NCI-H1417 (cell line): ENCODE measurements at places on chromosomes 3 and 15.

DNA sequence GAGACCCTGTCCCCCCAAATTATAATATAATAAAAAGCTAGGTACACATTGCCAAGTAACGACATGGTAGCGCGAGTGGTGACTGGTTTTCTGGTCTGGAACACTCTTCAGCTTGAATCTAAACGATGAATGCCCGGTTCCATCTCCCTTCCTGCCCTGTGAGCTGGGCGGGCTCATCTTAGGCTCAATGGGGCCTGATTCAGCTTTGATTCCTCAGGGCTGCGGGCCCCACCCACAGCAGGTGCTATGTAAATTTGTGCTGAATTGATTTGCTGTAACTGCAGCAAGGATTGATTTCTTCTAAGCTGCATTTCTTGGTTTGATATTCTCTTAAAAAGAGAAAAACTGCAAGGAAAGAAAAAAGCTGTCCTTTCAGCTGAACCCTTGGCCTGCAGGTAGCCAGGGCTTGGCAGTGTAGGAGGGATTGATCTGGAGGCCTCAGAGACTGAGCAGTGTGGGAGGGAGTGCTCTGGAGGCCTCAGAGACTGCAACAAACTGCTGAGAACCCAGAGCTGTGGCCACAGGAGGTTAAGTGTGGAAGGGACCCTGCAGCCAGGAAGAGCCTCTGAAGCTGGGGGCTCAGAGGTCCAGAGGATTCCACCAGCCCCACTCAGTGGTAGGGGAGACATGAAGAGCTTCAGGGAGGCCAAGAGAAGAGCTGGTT lies 231.6 kb downstream of the XXYLT1 start:
- DNase-seq: peak; percentile 19

GRCh38 chr15:51917493-51917892 lies 54.1 kb downstream of the LEO1 start:
- peak; percentile 5 for DNase-seq

GRCh38 chr3:17656264-17656663 lies 86.2 kb downstream of the TBC1D5 start:
- DNase-seq: no peak

DNA sequence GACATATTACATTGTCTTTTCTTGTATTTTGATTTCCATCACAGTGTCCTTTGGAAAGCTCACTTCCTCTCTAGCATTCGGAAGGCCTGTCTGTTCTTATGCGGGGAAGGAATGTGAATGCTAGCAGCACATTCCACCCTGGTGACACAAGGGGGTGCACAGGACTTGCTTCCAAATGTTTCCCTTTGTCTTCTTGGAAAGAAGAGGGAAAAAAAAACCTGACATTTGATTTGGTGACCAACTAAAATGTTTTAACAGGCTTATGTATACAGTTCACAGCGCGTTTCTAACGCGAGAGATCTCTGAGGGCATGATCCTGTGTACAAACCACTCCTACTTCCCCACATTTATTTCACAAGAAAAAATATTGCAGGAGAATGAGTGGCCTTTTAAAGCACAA lies 107.6 kb upstream of the FXR1 start:
- DNase-seq: no peak

DNA sequence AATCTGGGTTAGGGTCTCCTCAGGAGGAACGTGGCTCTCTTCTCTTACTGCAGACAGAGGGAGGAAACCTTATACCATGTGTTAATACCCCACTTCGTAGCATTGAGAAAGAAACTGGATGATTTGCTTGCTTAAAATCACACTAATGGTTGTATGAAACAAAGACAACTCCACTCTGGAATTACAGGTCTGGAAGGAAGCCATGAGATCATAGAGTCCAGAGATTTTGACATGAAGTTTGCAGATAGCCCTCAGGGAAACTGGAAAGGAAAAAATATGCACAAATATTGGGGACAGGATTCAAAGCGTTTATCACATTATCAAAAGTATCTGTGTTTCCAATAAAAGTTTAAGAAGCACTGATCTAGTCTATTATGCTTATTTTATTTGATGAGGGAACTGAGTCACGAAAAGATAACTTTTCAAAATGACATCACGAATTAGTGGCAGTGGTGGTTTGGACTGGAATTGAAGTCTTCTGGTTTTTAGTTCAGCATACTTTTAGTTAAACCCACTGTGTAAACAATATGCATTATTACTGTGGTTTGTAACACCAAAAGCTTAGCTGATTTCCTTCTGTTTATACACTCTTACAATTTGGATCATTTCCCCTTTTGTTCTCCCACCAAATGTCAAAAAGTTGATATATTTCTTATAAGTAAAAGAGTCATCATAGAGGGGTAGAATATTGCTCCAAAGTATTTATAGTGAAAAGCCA lies 16.8 kb downstream of the FGF7 start:
- no peak for DNase-seq

DNA sequence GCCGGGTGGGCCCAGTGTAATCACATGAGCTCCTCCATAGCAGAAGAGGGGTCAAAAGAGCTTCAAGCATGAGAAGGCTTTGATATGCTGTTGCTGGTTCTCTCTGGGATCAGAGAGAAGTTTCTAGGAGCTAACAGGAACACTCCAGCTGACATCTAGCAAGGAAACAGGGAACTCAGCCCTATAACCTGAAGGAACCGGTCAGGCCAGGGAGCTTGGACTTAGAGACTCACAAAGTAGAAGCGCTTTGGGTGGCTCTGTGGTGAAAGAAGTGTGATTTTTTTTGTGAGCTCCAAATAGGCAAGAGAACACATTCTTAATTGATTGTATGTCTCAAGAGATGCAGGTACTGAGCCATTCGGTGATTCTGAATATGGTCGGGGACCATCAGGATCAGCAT lies 26.2 kb upstream of the EPHB1 start:
- no peak for DNase-seq

DNA sequence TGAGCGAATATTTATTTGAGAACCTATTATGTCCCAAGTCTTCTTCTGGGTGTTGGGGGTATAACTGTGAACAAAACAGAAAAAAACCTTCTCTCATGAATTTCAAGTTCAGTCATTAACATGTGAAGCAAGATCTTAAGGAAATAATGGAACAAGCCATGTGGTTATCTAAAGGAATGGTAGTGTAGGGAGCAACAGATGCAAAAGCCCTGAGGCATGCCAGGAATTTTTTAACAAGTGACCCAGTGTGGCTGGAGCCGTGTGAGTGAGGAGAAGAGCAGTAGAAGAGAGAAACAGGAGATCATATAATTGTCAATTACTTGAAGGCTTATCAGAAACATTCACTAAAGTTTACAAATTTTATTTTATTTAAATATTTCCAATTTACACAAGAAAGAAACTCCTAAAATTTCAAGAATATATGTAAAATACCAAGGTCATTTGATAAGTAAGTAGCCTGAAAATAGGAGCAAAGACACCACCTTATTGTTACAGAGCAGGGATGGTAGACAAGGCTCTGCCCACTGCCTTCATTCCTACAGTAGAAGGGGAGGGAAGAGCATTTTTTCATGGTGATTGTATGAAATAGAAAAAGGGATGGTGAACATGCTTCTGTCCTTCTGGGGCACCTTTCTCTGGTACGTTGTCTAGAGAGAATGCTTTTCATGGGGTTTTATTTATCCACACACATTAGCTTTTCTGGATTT lies 345.1 kb downstream of the PLOD2 start:
- no peak for DNase-seq

GRCh38 chr3:13276438-13277195 lies 143.5 kb downstream of the NUP210 start:
- DNase-seq: no peak

DNA sequence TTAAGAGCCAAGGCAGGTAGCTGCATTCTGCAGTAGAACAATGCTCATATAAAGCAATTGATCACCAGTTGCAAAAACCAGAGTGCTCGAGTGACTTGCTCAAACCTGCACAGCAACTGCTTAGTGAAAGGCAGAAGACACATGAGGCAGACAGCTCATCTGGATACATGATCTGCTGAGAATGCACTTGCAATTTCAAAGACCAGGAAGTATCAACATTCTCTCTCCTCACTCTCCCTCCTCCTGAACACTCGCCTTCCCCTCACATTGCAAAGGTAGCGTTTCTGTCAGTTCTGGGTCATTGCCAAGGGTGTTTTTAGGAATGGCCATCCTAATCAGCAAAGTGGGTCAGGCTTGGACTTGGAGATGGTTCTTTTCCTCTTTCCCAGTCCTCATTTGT lies 61.0 kb downstream of the BFSP2 start:
- DNase-seq: peak; percentile 37

DNA sequence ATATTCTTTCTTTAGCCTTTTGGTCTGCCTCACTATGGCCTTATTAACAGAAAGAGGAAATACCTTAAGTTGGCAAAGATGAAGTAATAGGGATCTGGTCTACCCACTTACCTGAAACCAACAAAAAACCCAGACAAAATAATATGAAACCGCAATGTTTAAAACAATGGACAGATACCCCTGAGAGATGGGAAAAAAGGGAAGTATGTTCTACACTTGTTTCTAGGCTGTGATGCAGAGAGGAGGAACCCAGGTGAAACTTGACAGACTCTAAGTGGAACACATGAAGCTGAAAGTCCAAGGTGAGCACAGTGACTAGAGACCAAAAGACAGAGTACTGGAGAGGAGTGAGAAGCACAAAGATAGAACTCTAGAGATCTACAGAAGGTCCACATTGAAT lies 78.4 kb downstream of the NR2E3 start:
- DNase-seq: no peak

DNA sequence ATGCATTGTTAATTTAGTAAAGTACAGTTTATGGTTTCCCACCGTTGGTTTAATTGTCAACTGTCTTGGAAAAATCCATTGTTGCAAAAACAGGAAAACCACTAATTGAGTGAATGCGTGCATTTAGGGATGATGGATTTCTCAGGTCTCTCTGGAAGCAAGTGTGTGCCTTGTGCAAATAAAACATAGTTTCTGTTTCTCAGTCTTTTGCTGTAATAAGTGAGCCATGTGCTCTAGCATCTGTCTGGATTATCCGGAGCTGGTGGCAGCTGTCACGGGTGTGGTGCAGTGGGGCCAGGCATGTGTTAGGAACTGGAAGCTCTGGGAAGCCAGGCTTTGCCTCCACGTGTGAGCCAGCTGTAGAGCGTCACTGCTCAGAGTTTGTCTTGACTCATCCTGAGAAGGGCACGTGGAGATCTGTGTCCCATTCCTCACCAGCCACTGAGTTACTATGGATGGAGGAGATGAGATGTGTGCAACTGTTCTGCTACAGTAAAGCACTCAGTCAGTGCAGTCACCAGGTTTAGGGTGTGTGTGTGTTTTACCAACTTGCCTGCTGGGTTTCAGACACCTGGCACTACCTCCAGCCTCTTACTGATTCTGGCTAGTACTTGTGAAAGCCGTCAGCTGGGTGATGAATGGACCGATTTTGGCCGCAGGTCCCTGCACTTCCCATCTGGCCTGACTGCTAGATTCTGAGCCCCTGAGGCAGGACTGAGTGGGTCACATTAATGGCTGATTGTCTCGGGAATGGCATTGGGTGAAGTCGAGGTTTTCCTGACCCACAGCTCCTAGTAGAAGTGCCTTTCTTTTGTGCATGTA lies 7.2 kb downstream of the APBA2 start:
- DNase-seq: peak; percentile 67

DNA sequence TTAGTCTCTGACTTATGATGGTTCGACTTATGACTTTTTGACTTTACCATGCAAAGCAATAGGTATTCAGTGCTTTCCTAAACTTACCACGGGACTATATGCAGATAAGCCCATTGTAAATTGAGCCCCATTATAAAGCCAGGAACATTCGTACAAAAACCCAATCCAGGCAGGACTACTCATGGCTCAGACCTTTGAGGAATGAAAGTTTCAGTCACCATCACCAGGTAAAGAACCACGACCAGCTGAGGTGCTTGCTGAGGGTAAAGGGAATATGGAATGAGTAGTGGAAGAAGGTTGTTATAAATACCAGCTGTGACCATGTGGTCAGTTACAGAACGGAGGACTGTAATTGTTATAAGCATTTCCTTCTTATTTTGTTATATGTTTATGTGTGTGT lies 54.9 kb upstream of the BNC1 start:
- no peak for DNase-seq

GRCh38 chr3:194257916-194258668 lies 93.0 kb downstream of the CPN2 start:
- DNase-seq: no peak

- no peak for DNase-seq
These were observed 241.9 kb downstream of the ALCAM start for GRCh38 chr3:105608623-105609022.

- no peak for DNase-seq
These were observed 1045.5 kb upstream of the NR2F2 start for GRCh38 chr15:95284933-95285421.

- no peak for DNase-seq
These were observed 127.8 kb upstream of the LRRFIP2 start for GRCh38 chr3:37301980-37302708.

DNA sequence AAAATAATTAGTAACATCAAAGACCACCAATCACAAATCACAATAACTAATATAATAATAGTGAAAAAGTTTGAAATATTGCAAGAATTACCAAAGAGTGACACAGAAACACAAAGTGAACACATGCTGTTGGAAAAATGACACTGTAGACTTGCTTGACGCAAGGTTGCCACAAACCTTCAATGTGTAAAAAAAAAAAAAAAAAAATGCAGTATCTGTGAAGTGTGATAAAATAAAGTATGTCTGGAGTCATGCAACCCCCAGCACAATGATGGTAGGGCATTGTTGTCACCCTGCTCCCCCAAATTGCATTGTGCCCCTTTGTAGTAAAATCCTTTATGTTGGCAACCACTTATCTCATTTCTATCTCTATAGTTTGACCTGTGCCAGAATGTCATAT lies 190.6 kb downstream of the PLCL2 start:
- DNase-seq: no peak

GRCh38 chr3:151121016-151121415 lies 35.6 kb downstream of the MED12L start:
- peak; percentile 62 for DNase-seq

DNA sequence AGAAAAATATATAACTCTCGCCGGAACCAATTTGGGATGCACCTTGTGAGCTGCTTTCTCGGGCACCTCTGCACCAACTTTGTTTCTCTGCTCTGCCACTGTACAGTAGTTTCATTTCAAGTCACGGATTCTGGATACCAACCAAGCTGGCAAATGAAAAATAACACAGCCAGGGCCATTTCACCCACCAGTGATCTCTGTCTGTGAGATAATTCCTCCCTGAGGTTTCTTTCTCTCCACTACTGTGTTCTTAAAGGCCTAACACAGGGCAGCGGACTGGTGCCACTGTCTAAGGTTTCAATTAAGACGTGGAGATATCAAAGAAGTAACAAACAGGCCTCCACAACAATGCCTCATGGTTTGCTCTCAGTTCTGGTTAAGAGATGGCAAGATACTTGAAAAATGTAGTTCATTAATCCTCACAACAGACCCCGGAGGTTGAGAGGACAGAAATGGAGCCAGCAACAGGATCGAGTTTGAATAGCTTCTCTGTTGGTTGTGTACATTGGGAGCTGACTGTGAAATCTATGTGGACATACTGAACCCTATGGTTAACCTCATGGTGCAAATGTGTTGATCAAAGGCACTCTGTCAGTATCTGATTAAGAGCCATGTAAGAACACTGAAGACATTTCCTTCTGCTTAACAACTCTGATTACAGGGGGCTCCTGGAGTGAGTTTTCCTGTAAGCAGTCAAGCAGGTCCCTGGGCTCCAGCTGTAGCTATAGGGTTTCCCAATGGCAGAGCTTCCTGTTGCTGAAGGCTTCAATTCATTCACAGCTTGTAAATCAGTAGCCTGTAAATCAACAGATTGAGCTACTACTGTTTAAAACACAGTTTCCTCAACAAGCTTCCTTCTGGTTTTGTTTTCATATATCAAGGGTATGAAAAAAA lies 470.5 kb downstream of the EPHA3 start:
- DNase-seq: no peak
